HFFc6 (cell line): ENCODE measurements at places on chromosomes 2 and 18. TPM values are rescaled to one million over a fixed set of nuclear protein-coding genes. Genes with fewer than 3 reads are reported as not detected.

Gene METAP1D
- total RNA-seq = 4.8 to 6.5 TPM (median 5.4 TPM) in 3 replicates

Gene KIAA2012
- 0.21 and 0.31 TPM in 2 replicates for total RNA-seq

Gene LGALSL
- 0.70 to 2.2 TPM (median 1.6 TPM) in 3 replicates for total RNA-seq

Gene GREB1L
- total RNA-seq = 1.9 and 8.3 TPM in 2 replicates

Gene FOXD4L1
- total RNA-seq = 0.31 TPM in 1 of 2 replicates, not detected in the other

Gene RASGRP3
- 2.8 and 4.6 TPM in 2 replicates for total RNA-seq

Gene SLC5A6
- total RNA-seq = 25.5 to 32.6 TPM (median 29.8 TPM) in 3 replicates

Gene ANKRD30BL
- total RNA-seq = not detected in 3 replicates

Gene LYG2
- total RNA-seq = not detected in 3 replicates

Gene ALK
- not detected in 3 replicates for total RNA-seq

Gene TMEM17
- total RNA-seq = 3.0 to 4.4 TPM (median 3.8 TPM) in 3 replicates

Gene LOXHD1
- not detected in 3 replicates for total RNA-seq

Gene LCT
- total RNA-seq = not detected in 3 replicates

Gene PID1
- 8.2 to 9.1 TPM (median 8.2 TPM) in 3 replicates for total RNA-seq

Gene CABYR
- 1.5 to 3.6 TPM (median 1.7 TPM) in 3 replicates for total RNA-seq

Gene SIX3
- not detected in 3 replicates for total RNA-seq

Gene EMILIN1
- 144 to 211 TPM (median 158 TPM) in 3 replicates for total RNA-seq

Gene UBR3
- total RNA-seq = 37.7 to 40.6 TPM (median 39.2 TPM) in 3 replicates

Gene FAM117B
- total RNA-seq = 0.57 to 1.3 TPM (median 1.1 TPM) in 3 replicates

Gene TSPYL6
- not detected in 3 replicates for total RNA-seq

Gene CFAP65
- not detected in 3 replicates for total RNA-seq

Gene PLCD4
- 0.61 to 1.6 TPM (median 1.0 TPM) in 3 replicates for total RNA-seq

Gene IL1RL1
- total RNA-seq = not detected in 2 replicates

Gene AFF3
- total RNA-seq = 1.0 and 7.6 TPM in 2 replicates

Gene COA5
- 14.1 to 18.1 TPM (median 16.6 TPM) in 3 replicates for total RNA-seq

Gene IAH1
- 67.1 to 74.6 TPM (median 71.4 TPM) in 3 replicates for total RNA-seq

Gene LINC00305
- not detected in 2 replicates for total RNA-seq
